ENCODE measurements at places on chromosomes 7 and 10.

DNA sequence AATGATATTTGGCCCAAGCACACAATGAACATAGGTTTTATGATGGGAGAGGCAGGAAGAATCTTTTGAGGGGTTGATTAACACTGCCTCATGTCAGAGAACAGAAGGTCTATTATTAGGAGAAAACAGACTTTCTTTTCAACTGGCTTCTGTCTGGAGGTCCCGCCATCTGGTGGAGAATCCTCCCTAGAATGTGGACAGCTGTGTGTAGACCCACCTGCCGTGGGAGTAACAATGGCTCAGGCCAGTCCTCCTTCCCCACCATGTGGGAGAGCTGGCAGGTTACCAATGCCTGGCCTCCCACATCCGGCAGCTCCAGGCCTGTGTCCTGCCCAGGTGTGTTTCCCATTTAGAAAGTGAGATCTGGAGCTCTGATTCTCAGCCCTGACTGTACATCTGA is 70.4 kb upstream of the AOAH start:
- peak; percentile 91 for DNase-seq

DNA sequence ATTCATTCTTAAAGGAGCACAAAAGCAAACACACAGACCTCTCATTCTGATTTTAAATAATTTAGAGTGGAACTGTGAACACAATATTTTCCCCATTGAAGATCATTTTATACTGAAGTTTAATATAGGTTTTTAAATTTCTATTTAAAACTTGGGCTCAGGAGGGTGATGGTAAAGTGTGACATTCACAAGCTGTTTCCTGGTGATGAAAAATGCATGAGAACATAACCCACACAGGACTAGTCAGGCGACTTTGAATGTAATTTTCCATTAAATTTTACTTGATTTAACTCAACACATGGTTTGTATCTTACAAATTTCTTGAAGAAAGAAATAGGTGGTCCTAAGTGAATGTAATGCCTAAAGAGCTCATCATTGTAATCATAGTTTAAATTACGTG is 143.6 kb downstream of the CDK14 start:
- no peak for DNase-seq

GRCh38 chr10:35345383-35345742 is 9.1 kb downstream of the CCNY start:
- DNase-seq: no peak

DNA sequence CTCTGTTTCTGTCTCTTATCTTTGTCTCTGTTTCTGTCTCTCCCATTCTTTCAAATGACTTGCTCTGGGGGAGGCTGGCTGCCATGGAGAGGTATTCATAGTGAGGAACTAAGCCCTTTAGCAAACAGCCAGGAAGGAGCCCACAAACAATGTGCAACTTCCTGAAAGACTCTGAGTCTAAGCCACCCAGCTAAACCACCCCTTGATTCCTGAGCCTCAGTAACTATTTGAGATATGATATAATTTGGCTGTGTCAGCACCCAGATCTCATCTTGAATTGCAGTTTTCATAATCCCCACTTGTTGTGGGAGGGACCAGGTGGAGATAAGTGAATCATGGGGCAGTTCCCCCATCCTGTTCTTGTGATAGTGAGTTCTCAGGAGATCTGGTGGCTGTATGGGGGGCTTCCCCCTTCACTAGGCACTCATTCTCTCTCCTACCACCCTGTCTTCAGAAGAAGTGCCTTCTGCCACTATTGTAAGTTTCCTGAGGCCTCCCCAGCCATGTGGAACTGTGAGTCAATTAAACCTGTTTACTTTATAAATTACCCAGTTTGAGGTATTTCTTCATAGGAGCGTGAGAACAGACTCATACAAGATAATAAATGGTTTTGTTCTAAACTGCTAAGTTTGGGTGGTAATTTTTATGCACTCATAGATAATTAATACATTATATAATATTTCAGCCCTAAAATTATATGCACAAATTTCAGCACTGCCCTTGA is 121.2 kb upstream of the FOXP2 start:
- no peak for DNase-seq

DNA sequence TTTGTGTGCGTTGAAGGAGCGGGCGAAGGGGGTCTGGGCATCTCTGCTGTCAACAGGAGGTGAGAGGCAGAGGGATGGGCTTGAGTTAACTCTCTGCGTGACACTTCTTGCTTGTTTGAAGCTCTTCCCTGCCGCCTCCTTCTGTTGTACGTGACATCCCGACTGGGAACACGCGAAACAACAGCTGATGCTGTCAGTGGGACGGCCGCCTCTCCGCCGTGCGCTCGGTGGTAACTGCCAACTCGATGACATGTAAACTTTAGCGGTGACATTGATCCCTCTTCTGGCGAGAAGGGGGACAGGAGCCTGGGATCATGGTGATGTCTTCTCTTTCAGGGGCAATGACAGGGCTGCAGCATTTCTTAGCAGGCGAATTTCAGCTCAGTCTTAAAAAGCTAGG is 394.5 kb downstream of the TYW1 start:
- DNase-seq: no peak

DNA sequence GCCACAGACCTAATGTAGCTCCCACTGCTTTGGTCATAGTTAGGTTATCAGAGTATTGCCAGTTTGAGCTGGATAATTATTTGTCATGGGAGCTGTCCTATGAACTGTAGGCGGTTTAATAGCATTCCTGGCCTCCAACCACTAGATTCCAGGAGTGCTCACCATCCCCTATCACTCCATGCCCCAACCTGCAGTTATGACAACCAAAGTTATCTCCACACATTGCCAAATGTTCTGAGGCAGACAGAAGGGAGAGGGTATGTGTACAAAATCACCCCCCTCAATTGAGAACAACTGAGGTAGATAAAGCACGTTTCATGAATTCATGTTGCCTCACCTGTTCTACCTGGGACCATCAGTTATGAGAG is 119.0 kb upstream of the CACUL1 start:
- DNase-seq: no peak

DNA sequence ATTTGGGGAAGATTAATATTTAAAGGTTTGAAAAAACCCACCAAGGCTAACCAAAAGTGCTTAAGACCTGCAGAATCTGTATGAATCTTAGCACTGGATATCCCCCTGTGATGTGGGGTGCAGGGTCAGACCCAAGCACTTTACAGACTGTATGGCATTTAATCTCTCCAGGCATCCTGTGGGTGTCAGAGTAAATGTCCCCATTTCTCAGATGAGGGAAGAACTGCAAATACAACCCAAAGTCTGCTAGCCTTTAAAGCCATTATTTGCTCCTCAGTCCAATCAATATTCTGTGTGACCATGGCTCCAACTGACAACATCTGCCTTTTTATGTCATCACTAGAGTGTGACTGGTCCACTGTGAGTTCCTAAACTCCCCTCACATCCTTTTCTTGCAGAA is 10.0 kb upstream of the MBL2 start:
- DNase-seq: no peak

- no peak for DNase-seq
Measured at GRCh38 chr10:46301056-46301645, 14.4 kb downstream of the ANTXRL start.

DNA sequence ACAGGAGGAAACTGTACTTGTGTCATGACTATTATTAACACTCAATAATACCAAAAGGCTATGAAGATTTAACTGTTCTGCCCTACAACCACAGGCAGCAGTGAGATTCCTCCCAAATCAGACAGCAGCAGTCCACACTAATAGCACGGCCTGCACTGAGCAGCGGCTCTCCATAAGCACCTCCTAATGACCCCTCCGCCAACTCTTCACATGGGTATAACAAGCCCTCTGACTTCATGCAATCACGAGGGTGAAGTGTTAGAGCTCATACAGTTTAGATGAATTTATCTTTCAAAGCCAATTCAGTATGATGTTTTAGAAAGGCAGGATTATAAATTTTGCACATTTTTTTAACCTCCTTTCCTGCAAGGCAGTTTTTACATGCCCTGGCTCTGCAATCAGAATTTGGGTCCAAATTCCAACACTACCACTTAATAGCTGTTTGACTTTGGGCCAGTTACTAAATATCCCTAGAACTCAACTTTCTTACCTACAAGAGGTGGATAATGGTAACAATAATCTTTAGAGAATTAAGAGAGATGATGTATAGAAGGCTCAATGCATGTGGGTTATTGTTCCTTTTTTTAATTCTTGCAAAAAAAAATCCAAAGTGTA is 617.1 kb downstream of the KCNMA1 start:
- DNase-seq: no peak

DNA sequence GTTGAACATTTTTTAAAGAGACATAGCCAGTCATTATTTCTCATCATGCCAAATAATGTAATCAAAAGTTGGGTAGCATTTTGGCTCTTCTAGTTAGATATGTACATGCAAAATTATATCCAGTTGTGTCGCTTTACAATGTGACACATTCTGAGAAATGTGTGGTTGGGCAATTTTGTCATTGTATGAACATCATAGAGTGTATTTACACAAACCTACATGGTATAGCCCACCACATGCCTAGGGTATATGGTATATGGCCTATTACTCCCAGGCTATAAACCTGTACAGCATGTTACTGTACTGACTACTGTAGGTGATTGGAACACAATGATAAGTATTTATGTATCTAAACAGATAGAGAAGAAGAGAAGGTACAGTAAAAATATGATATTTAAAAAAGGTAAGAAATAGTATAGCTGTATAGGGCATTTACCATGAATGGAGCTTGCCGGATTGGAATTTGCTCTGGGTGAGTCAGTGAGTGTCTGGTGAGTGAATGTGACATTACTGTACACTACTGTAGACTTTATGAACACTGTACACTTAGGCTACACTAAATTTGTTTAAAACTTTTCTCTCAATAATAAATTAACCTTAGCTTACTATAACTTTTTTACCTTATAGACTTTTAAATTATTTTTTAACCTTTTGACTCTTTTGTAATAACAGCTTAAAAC is 16.5 kb downstream of the ZNF365 start:
- no peak for DNase-seq

DNA sequence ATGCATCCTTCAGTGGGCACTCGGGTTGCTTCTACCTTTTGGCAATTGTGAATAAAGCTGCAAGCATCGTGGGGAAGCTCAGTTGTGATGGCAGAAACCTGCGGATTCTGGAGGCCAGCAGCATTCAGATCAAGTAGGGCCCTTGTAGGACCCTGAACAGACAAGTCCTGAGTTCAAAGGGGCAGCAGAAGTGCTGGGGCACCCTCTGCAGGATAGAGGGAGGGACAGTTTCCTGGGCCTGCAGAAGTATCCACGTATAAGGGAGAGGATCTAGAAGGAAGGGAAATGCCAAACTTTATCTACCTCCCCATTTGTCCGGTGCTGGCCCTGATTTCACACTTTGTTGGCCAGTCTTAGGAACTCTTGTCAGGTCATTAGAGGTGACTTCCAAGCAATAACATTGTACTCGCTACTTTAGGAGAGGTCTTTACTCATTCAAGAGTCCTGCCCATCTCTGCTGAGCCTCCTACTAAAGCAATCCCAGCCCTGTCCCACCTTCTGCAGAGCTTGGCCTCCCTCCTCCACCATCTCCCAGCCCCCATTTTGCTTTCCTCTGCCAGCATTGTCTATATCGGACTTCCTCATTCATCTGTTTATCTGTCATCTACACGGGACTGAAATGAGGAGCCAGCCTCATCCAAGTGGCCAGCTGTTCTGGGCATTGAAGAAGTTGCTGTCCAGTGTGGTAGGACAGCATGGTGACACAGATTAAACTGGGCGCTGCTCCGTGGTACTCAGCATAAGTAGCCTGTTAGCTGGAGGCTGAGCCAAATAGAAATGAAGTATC is 26.6 kb upstream of the R3HCC1L start:
- DNase-seq: no peak

GRCh38 chr7:20532890-20533289 is 82.6 kb upstream of the ABCB5 start:
- DNase-seq: no peak

GRCh38 chr7:3591944-3592343 is 290.9 kb downstream of the SDK1 start:
- no peak for DNase-seq

- DNase-seq: no peak
Measured at GRCh38 chr10:109784236-109784635, 139.1 kb downstream of the XPNPEP1 start.

DNA sequence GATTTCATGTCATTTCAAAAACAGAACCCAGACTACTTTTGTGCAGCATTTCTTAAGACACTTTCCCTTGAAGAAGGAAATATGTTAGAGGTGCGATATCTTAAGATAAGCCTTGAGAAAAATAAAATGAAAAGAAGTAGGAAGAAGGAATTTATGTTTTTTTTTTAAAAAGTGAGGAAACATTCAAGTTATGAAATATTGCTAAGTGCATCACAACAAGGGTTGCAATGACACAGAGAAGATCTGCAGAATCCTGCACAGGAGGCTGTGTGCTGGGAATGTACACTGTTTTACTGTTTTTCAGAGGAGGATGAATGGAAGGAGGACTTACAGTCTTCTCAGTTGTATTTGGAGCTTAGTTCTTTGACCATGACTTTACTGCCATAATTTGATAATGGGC is 79.8 kb upstream of the NME8 start:
- DNase-seq: no peak
